ENCODE measurements at places on chromosomes 5 and 9.

DNA sequence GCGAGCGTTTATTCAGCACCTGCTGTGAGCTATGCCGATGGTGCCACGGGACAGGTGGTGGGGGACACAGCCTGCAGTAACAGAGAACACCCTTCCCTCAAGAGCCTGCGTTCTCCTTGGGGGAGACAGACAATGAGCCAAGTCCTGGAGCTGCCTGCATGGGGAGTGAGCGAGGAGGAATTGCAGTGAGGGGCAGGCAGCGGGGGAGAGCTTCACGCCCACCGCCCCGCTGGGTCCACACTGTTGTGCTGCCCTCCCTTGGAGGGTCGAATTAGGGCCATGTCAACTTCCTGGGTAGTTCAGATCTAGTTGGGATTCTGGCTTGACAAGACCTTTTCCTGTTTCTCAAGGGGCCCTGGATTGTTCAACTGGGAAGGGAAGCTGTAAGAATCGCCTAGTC, 55.5 kb upstream of the N4BP3 start:
- no peak for DNase-seq

GRCh38 chr5:108822211-108822947, 74.7 kb downstream of the FER start:
- DNase-seq: no peak

- no peak for DNase-seq
Observed at GRCh38 chr9:37998881-37999587, 70.0 kb downstream of the SHB start.

GRCh38 chr9:8251566-8251965, 452.0 kb upstream of the DMAC1 start:
- no peak for DNase-seq

- DNase-seq: no peak
Observed at GRCh38 chr5:67221487-67222242, 25.1 kb upstream of the CD180 start.

- no peak for DNase-seq
Observed at GRCh38 chr5:167708449-167708848, 583.0 kb upstream of the WWC1 start.

DNA sequence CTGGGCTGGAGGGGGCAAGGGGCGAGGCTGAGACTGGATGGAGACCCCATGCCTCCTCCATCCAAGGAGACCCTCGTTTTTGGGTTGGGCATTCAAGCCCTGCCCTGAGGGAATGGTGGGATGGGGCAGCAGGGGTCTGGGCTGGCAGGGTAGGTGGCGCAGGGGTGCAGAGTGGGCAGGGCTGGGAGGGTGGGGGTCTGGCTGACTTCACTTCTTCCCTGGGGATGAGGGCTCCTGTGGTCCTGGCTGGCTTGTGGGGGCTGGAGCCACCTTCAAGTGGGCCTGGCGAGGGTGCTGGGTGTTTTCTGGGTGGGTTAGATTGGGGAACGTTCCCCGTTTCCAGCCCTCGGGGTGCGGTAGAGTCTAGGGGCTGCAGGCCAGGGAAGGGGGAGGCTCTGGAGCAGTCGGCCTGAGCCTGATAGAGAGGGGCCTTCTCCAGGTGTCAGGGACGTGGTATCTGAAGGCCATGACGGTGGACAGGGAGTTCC, 412 bp downstream of the LCN1 start:
- no peak for DNase-seq
